ENCODE measurements at places on chromosomes 11 and 22.

GRCh38 chr11:15629690-15630321 is 515.1 kb downstream of the INSC start:
- no peak for DNase-seq

- DNase-seq, result no peak
Measured at GRCh38 chr11:121721961-121722360, 269.2 kb upstream of the SORL1-AS1 start.

DNA sequence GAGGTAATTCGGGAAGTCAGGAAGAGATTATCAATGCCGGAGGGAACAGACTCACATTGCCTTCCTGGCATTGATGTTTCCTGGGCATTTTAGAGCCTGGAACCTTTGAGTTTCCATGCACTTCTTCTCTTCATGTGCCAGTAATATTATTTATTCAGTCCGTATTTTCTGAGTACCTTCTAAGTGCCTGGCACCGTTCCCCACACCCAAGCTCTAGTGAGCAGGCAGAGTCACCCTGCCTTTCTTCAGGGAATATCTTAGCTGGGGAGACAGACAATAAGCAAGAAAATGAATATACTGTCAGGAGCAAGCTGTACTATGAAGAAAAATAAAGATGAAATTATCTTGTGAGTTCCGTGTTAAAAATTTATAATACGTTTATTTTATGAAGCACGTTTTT is 136.2 kb upstream of the SEZ6L start:
- DNase-seq, result no peak

- DNase-seq, result no peak
Measured at GRCh38 chr11:79227767-79228755, 212.8 kb downstream of the TENM4 start.

- no peak for DNase-seq
Measured at GRCh38 chr11:66848671-66849500, 5.6 kb downstream of the RCE1 start.

DNA sequence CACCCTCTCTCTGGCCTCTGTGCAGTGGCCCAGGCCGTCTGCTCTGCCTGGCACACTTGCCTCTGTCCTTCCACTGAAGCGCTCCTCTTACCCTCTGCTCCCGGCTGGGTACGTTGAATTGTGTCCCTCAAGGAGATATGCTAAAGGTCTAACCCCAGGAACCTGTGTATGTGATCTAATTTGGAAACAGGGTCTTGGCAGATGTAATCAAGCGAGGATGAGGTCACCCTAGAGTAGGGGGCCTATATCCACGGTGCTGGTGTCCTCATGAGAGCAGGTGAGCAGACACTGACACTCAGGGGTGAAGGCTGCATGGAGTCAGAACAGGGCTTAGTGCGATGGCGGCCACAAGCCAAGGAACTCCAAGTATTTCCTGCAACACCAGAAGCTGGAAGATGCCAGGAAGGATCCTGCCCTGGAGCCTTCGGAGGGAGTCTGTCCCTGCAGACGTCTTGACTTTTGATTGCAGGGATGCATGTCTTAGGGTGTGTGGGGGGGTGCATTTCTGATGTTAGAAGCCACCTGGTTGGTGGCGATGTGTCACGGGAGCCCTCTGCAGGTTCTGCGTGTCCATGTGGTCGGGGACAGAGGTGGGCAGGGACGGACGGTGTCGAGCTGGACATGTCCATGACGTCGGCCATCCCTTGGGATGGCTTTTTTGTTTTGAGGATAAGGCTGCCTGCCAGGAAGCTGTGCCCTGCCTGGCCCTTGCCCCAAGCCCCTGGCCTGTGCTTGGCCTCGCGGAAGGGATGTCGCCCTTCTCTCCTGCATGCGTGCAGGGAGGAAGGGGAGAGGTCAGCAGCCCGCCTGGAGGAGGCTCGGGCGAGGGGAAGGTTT is 68.6 kb downstream of the LRP5 start:
- no peak for DNase-seq

GRCh38 chr11:8658321-8659057 is 24.0 kb downstream of the TRIM66 start:
- no peak for DNase-seq
